ENCODE measurements at places on chromosomes 7 and 10.

DNA sequence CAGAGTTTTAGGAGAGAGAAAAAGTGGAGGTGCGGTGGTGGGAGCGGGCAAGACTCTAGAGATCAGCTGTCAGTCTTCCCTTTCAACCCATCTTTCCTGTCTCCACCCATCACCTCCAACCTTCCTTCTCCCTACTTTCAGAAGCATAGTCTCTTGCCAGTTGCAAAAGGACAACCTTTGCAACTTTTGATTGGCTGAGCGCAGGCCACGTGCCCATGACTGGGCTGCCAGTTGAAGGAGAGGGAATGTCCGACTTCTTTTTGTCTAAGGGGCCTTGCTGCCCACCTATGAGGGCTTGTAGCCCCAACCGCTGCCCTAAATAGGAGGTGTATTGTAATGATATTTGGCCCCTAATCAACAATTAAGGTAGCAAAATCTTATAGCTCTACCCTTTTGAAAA, 12.6 kb downstream of the CYP26A1 start:
- DNase-seq, result no peak

GRCh38 chr7:107167483-107168232, 1.1 kb upstream of the HBP1 start:
- peak; percentile 43 for DNase-seq

DNA sequence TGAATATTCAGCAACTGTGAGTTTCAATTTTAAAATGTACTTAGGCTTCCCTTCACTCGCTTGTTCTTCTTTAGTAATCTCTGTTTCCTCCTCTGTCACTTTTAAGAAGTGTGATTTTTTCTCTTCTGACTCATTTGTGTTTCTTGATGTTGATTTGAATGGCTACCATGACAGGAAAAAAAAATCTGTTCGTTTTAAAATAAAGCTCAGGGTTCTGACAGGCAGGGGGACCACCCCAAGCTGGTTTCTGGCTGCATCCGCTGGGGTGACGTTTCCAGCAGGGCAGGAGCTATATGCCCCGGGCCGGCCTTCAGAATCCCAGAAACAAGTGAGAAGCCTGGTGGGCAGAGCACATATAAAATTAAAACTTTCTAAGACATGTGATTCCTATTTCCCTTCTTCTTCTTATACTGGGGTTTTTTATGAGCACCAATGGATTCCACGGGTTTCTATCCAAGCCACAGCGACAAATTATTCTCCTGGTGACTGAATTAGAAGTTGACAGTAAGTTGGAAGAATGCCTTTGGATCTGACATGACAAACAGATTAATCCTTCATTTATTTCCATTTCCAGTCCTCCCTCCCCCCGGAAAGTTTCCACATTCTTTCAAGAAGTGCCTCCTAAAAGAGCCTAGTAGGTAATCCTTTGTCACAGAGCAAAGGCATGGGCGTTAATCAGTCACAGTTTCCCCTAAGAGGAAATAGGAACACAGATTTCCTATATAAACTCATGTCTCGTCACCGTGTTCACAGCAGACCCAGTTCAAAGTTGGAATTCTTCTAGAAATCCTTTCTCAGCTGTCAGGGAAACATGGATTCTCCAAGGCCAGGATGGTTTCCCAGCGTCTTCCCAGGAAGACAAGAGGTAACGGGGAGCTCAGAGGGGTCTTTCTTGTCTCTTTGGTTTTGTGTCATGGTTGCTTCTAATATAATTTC, 79.9 kb downstream of the PTPRE start:
- no peak for DNase-seq

GRCh38 chr10:78757344-78757925, 311.3 kb upstream of the ZMIZ1 start:
- DNase-seq, result peak; percentile 89

DNA sequence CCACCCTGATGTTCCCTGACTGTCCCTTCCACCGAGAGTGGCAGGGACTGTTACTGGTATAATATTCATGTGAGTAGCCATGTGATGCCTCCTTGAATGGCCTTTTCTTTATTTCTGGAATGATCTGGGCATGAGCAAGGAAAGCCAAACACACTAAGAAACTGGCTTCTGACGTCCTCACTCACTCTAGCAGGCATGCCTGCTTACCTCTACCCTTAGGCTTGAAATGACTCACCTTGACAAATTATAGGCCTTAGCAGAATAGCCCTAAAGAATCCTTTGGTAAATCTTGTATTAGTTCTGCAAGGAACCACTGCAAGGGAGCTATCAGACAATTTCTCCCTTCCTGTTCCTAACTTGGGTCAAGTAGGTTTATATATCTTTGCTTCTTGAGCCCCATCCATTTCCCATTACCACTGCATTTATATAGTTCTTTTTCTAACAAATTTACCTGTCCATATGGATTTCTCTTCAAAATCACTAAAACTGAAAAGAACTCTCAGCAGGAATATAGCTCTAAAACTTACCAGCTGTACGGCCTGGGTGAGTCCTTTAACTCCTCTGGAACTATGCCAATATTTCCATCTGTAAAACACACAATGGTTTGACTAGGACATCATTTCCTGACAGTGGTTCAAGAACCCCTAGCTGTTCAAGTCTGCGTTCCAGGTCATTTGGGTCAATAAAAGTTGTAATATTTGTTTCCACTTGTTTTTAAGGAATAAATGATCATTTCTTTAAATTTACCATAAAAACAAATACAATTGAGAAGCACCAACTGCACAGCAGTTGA, 13.0 kb upstream of the NDUFA5 start:
- no peak for DNase-seq

GRCh38 chr10:95247200-95247880, 43.5 kb downstream of the PDLIM1 start:
- peak; percentile 51 for DNase-seq

GRCh38 chr10:44696496-44696895, 214.6 kb upstream of the TMEM72 start:
- no peak for DNase-seq

- DNase-seq, result no peak
These were observed 204.7 kb downstream of the ADARB2 start for GRCh38 chr10:1532636-1533035.
